ENCODE measurements at places on chromosomes 3 and 15. TPM values are rescaled to one million over a fixed set of nuclear protein-coding genes. Genes with fewer than 3 reads are reported as not detected.

ERICH6 gene
- total RNA-seq, result not detected

GRCh38 chr3:63642488-63642887 lies 10.0 kb upstream of the SNTN start:
- H3K4me1 ChIP-seq, result no peaks in the 10 kb centered on the region
- H3K27me3 ChIP-seq, result no peaks in the 10 kb centered on the region
- no peak overlapping the region for H3K4me3 ChIP-seq
- H3K36me3 ChIP-seq, result no peaks in the 10 kb centered on the region
- no peak for DNase-seq

SPATA12 gene
- total RNA-seq, result not detected

PARP15 gene
- 4.1 TPM for total RNA-seq

DNA sequence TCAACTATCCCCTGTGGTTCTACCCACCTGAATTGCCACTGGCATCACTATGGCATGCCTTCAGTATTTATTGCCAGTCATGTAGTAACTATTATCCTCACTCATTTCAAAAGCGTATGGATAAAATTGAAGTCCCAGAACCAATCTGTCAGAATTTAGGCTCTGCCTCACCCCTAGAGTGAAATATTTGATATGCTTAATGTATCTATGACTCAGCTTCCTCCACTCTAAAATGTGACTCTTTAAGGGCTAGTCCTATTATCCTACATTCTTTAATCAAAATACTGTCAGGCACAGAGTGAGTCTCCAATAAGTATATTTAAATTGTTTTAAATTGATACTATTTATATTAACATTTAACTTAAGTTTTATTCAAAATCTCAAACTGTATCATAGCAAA lies 27.6 kb downstream of the ARPP21 start:
- no peaks in the 10 kb centered on the region for H3K4me1 ChIP-seq
- no peaks in the 10 kb centered on the region for H3K27me3 ChIP-seq
- no peak overlapping the region for H3K4me3 ChIP-seq
- no peak overlapping the region for H3K27ac ChIP-seq

GRCh38 chr15:40990789-40991188 lies 37.5 kb downstream of the CHAC1 start:
- H3K4me3 ChIP-seq, result no peak overlapping the region
- peaks cover 21% of the 10 kb centered on the region for H3K36me3 ChIP-seq
- H3K27me3 ChIP-seq, result no peaks in the 10 kb centered on the region
- peaks cover 30% of the 10 kb centered on the region for H3K4me1 ChIP-seq
- H3K27ac ChIP-seq, result no peak overlapping the region

GRCh38 chr3:111577798-111578685 lies 17.1 kb downstream of the ZBED2 start:
- no peak overlapping the region for H3K27ac ChIP-seq
- no peaks in the 10 kb centered on the region for H3K27me3 ChIP-seq
- no peaks in the 10 kb centered on the region for H3K4me1 ChIP-seq
- no peaks in the 10 kb centered on the region for H3K36me3 ChIP-seq
- DNase-seq, result no peak

RBP2 gene
- total RNA-seq, result not detected

DNA sequence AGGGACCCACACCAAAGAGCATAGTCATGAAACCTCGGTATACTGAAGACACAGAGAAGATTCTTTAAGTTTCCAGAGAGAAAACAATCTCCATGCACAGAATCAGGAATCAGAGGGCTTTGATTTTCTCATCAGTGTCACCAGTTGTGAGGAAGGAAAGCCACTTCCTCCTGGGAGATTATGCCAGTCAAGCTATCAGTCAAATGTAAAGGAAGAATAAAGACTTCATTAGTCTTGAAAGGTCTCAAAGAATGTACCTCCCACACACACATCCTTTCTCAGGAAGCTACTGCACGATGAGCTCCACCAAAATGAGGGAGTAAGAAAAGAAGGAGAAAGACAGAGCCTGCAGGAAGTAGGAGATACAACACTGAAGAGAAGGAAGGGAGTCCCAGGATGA lies 486.3 kb downstream of the SHQ1 start:
- no peak overlapping the region for H3K4me3 ChIP-seq
- DNase-seq, result no peak
- no peaks in the 10 kb centered on the region for H3K27me3 ChIP-seq
- H3K4me1 ChIP-seq, result no peaks in the 10 kb centered on the region
- H3K27ac ChIP-seq, result no peak overlapping the region

DNA sequence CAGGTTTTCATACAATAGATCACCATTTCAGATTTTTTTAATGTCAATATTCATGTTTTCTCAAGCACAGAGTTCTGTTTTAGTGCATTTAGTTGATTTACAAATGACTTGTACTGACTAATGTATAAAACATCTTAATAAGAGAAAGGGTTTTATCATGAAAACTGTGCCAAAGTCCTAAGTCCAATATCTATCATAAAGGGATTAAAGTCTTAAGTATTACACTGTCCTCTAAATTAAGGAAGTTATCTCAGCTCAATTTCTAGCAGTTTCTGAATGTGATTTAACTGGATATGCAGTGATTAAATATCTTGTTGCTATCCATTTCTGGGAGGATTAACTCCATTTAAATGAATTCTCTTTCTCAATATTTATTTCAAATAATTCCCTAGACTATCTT lies 381.1 kb upstream of the CNTN4 start:
- DNase-seq, result no peak
- no peaks in the 10 kb centered on the region for H3K27me3 ChIP-seq
- H3K36me3 ChIP-seq, result no peaks in the 10 kb centered on the region
- H3K27ac ChIP-seq, result no peak overlapping the region
- H3K4me3 ChIP-seq, result no peak overlapping the region

DNA sequence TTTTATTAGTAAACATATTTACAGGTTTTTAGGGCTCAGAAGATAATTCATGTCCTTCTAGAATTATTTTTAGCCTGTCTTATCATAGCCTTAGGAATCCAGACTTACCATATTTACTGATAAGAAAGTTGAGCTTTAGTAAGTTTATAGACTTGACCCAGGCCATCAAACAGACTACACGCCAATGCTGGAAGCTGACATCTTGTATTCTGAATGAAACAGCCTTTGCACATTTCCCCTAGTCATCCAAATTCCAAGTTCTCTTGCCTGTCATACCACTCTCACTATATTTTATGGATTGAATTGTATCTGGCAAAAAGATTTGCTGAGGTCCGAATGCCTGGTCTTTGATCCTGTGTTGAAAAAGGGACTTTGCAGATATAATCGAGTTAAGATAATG lies 58.6 kb downstream of the DRD3 start:
- no peaks in the 10 kb centered on the region for H3K4me1 ChIP-seq
- H3K27me3 ChIP-seq, result no peaks in the 10 kb centered on the region
- H3K27ac ChIP-seq, result no peak overlapping the region
- no peak for DNase-seq
- no peaks in the 10 kb centered on the region for H3K36me3 ChIP-seq
- no peak overlapping the region for H3K4me3 ChIP-seq

GRCh38 chr15:68224108-68224507 lies 5.4 kb downstream of the CLN6 start:
- no peaks in the 10 kb centered on the region for H3K27me3 ChIP-seq
- H3K4me3 ChIP-seq, result no peak overlapping the region
- peaks cover 11% of the 10 kb centered on the region for H3K4me1 ChIP-seq
- no peak for DNase-seq
- no peaks in the 10 kb centered on the region for H3K36me3 ChIP-seq
- no peak overlapping the region for H3K27ac ChIP-seq

- peak overlapping the region; percentile 42 for H3K27ac ChIP-seq
- no peaks in the 10 kb centered on the region for H3K27me3 ChIP-seq
Observed at GRCh38 chr3:188507244-188507720, 353.3 kb downstream of the LPP start.

MRAS gene
- total RNA-seq, result 58.6 TPM

GRCh38 chr15:33021806-33022389 lies 172.6 kb downstream of the FMN1 start:
- H3K4me1 ChIP-seq, result no peaks in the 10 kb centered on the region
- no peak for DNase-seq
- no peaks in the 10 kb centered on the region for H3K27me3 ChIP-seq

CLDN16 gene
- total RNA-seq, result not detected

DNA sequence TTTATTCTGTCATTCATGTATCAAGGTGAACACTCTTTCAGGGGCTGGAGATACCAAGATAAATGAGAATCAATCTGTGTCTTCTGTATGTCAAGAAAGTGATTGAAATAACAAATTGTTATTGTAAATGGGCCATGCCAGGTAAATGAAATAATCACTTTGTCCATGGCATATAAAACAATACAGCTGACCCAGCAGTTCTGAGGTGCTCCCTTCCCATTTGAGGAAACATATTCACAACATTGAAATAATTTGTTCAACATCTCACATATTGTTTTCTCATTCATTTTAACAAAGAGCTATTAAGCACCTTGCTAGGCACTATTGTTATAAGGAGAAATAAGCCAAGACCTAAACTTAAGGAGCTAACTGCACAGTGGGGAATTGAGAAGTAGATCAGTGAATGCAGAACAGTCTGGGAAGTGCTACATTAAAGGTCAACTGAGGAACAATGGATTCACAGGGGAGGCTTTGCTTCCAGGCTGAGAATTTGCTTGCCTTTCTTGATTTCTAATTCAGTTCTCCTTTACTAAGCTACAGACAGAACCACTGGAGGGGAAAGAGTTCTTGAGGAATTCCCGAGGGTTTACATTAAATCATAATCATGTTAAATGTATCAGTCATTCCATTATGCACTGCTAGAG lies 806.3 kb upstream of the ARPP21 start:
- H3K4me1 ChIP-seq, result no peaks in the 10 kb centered on the region
- DNase-seq, result no peak
- no peak overlapping the region for H3K4me3 ChIP-seq
- H3K27me3 ChIP-seq, result no peaks in the 10 kb centered on the region
- no peak overlapping the region for H3K27ac ChIP-seq

DNA sequence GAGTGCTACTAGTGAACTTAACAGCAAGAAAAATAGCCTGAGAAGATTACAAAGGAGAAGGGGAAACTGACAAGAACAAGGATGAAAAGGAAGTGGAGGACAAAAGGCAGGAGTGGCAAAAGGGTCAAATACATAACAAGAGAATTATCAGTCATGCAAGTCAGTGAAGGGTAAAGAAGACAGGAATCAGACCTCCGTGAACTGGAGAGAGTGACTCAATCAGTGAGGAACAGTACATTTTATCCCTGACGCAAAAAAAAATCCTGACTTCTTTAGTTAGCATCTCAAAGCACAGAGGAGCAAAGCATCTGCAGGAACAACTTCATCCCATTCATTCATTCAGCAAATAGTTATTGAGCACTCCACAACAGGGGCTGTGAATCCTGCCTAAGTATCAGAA lies 97.8 kb downstream of the SST start:
- H3K27ac ChIP-seq, result no peak overlapping the region
- H3K36me3 ChIP-seq, result no peaks in the 10 kb centered on the region
- DNase-seq, result no peak
- no peak overlapping the region for H3K4me3 ChIP-seq
- H3K4me1 ChIP-seq, result peaks cover 11% of the 10 kb centered on the region
